ENCODE measurements at places on chromosomes 6 and 20.

GRCh38 chr20:44409132-44409600 is 53.7 kb downstream of the HNF4A start:
- no peak for DNase-seq

DNA sequence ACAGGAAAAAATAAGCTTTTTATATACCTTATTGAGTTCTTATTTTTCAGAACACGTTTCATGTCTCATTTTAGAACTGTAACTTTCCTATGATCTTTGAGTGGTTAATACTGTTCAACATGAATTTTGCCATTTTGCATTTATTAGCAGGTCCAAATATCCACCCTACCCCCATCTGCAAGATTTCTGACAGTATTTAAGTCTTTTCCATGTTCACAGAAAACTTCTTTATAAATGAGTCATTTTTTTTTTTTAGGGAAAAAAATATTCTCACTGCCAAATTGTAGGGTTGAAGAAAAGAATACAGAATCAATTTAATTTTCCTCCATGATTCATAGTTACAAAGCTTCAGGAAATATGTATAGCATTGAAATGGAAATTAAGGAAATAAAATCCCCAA is 101.8 kb downstream of the COL21A1 start:
- no peak for DNase-seq

GRCh38 chr6:56913285-56914074 is 41.4 kb upstream of the BEND6 start:
- DNase-seq, result no peak

GRCh38 chr20:2756056-2756611 is 44.3 kb downstream of the CPXM1 start:
- peak; percentile 57 for DNase-seq

DNA sequence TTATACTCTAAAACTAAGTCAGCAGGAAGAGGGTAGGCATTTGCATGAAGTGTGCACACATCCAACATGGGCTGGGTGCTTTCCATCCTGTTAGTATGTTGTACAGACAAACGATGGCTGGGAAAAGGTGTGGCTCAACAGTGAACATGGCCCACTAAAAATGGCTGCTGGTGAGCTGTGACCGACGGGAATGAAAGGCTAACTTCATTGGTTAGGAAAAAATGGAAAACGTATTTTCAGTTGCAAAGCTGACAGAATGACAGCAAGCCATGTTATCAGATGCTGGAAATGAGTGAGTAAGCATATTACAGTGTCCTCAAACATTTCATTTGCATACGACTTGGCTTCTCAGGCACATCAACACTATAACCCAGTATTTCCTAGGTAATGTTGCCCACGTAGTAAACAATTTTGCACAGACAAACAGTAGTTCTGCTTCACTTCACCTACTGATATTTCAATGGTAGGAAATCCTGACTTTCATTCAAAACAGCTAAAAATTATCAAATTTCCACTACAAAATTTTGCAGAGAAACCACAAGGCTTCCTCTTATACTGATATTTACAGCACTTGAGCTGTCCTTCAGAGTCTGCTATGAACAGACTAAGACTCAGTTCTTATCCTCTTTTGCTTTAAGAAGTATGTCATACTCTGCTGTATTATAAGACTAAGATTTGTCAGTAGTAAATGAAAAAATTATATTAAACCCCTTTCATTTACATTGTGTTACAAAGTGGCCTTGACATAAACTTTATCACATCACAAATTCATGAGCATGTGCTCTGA is 98.9 kb downstream of the IRF4 start:
- no peak for DNase-seq

GRCh38 chr6:11282245-11282644 is 49.8 kb upstream of the NEDD9 start:
- DNase-seq, result no peak

DNA sequence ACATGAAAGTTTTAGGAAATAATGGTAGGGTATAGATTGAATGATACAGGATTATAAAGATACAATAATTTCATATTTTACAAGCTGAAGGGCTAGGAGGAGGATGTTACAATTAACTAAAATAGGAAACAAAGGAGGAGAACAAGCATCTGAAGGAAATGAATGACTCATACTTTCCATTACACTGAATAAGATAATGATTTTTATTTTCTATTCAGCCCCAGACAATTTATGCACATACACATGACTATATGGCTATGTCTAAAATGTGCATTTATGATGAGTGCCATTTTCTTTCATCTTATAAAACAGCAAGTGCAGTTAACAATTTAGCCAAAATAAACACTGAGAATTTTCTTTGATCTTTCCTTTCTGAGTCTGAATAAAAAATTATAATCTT is 994.6 kb upstream of the ADGRB3 start:
- no peak for DNase-seq

DNA sequence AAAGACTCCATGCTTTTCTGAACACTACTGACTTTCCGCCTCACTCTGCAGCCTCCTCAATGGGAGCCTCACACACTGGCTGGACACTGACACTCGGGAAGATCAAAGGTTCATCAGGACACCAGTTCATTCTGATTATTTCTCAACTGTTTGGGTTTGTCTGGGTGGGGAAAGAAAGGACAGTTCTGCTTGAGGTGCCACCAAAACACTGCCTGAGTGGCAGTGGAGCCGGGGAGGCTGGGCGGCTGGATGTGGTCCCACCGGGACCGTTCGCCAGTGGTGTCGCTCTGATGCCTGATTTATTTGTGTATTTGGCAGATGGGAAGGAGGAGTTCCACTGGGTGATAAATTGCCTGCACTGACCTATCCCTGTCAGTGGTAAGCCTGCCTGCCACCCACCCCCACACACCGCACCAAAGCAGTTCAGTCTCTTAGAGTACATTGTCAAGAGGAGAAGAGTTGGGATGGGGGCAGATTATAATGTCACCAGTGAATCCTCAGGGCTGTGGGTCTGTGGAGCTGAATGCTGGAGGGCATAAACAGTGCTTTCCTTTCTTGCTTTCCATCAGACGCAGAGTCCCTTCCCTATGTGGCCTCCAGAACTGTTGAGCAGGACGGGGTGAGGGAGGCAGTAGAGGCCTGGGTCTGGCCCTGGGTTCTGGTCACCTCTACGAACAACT is 49.8 kb downstream of the EDN1 start:
- no peak for DNase-seq

GRCh38 chr6:56595490-56596122 is 47.1 kb downstream of the DST start:
- DNase-seq, result no peak

GRCh38 chr20:62780204-62780603 is 16.1 kb upstream of the MRGBP start:
- DNase-seq, result no peak

DNA sequence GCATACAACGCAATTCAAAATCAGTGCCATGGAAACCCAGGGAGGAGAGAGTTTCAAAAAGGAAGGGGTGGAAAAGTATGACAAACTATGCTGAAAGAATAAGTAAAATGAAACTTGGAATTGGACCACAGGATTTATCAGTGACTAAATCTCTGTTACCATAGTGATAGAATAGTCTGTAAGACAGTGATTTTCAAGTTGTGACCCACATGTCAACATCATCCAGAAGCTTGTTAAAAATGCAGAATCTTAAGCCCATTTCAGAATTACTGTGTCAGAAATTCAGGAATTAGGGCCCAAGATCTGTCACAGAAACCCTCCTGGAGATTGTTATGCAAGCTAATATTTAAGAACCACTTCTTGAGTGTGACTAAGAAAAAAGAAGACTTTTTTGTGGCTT is 417.7 kb upstream of the JAG1 start:
- DNase-seq, result no peak

- no peak for DNase-seq
Observed at GRCh38 chr6:160347259-160348222, 637 bp upstream of the SLC22A3 start.

GRCh38 chr20:33859157-33859695 is 48.1 kb downstream of the CHMP4B start:
- DNase-seq, result no peak

DNA sequence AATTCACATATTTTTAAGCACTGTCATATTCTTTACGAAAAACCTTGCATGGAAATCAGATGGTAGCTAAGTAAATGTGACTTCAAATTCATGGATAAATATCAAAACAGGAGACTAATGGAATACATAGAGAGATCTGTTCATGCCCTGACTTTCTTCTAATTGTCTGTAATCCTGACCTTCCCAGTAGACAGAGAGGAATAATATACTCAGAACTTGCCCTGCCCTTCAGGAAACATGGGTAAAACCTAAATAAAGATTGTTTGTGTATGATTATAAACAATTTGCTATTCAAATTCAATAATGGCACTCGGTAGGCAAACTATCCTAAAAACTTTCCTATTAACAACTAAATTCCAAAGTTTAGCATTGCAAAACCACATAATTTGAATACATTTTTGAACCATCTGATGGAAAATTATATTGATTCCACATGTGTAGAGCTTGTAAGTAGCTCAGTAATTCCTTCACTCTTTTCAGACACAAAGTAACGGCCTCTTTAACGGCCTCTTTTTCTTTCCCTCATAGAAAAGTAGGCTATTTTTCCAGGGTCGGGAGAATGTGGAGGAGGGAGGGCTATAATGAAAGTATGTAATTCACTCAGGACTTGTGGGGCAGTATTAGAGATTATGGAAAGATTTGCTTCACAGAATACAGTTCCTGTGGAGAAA is 227.6 kb downstream of the ALDH8A1 start:
- no peak for DNase-seq

GRCh38 chr6:68167604-68168003 is 467.5 kb upstream of the ADGRB3 start:
- no peak for DNase-seq

- DNase-seq, result peak; percentile 86
Observed at GRCh38 chr20:19205981-19206396, 6.5 kb upstream of the SLC24A3 start.

DNA sequence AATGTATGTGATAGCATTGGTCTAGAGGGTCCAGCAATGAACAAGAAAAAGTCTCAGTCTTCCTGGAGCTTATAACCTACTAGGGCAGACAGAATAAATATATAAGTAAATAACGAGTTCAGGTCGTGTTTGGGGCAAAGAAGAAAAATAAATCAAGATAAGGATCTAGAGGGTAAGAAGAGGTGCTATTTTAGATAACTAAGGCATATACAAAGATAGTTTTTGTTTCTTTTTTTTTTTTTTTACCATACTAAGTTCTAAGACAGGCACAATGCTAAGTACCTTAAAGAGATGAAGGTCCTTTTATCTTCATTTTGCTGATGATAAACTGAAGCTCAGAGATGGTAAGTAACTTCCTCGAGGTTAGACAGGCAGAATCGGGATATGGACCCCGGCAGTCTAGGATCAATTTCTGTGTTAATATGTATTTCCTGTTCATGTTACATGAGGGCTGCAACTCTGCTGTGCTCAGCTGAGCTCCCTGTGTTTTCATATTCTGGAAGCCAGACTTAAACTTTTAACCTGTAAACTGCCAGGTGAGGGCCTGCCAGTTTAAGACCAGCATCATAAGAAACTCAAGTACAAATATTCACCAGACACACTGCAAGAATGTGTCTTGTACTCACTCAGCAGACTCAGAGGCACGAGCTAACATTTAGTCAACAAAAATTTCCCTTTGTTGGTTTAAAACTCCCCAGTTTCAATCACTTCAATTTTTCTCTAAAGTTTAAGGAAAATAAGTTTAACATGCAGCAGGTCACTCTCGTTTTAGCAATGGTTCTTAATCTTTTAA is 23.3 kb downstream of the SESN1 start:
- DNase-seq, result no peak

GRCh38 chr6:14804785-14805210 is 441.1 kb upstream of the JARID2 start:
- DNase-seq, result peak; percentile 85

GRCh38 chr20:43827940-43828562 is 86.6 kb upstream of the TOX2 start:
- no peak for DNase-seq

DNA sequence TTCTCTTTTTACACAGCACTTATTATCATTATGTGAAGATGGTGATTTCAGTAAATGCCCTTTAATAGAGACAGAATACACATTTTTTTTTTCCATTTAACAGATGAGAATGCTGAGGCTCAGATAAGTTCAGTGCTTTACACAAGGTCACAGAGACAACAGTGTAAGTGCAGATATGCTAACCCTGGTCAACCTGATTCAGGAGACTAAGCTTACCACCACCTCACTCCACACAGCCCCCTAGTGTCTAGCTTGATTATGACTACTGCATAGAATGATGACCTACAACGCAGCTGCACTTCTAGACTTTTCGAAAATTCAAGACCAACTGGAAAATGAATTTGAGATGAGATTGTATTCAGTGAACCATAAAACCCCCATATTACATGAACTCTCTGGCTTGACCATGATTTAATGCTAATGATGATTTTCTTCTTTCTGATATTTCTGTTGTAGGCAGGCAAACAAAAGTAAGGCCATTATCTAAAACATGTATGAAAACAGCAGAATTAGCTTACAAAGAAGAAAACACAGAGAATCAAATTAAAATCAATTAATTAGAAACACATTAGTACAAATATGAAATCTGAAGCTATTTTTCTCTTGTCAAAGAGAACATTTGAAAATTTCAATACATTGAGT is 212.1 kb upstream of the PHACTR1 start:
- DNase-seq, result no peak

- no peak for DNase-seq
Observed at GRCh38 chr20:51140671-51141070, 117.8 kb upstream of the KCNG1 start.

DNA sequence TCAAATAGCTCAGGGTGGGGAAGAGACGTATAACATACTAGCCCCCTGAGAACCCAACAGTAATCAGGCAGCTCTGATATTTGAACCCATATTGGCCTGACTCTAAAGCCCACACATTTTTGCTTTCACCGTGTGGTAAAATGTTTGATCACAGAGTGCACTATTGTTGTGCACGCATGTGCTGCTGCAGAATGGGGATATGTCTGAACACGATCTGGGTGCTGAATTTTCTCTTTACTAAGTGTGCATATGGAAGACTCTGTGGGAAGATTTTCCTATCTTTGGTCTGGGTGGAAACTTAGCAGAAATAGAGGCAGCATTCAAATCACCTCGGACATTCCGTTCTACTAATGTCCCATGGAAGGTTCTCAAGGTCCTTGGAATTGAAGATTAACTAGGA is 800.1 kb downstream of the TFAP2A start:
- DNase-seq, result no peak

DNA sequence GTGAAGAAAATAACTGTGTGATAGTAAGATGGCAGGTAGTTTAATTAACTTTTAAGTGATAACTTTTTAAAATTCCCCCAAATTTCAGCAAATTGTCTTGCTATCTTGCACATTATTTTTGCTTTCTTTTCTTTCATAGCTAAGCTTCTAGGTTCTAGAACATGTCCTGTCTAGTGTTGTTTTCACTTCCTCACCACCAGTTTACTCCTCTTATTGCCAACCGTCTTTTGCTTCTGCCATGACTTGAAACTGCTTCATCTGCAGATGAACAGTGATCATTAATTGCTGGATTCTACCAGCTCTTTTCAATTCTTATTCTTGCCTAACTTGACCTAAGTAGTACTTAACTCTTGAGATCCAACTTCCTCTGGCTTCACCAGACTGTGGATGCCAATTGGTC is 137.8 kb downstream of the CENPW start:
- DNase-seq, result no peak
